ENCODE measurements at places on chromosomes 1 and 21. TPM values are rescaled to one million over a fixed set of nuclear protein-coding genes. Genes with fewer than 3 reads are reported as not detected.

GRCh38 chr1:212959266-212960220 is 9.2 kb downstream of the VASH2 start:
- DNase-seq, result no peak

GRCh38 chr1:43653339-43653738 is 3.4 kb downstream of the KDM4A start:
- DNase-seq, result no peak

DNA sequence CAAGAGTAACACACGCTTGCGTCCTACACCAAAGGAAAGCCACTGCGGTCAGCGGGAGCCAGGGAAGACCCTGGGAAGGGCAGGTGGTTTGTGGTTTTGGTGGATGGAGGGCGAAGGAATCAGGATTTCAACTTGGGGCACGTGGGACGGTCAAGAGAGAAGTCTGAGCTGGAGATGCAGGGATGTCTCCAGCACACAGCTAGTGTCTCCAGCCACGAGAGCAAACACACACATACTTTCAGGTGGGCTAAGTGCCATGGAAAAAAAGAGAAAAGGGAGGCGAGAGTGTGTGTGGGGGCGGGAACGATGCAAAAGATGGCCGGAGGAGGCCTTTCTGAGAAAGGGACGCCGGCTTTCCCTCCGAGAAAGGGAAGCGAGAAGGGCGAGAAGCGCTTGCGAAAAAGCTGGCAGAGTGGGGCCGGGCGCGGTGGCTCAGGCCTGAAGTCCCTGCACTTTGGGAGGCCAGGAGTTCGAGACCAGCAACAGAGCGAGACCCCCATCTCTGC is 1.4 kb upstream of the SRRM1 start:
- no peak for DNase-seq

GRCh38 chr21:18041012-18041411 is 203.6 kb upstream of the CHODL start:
- DNase-seq, result no peak

- no peak for DNase-seq
Observed at GRCh38 chr1:165173409-165173808, 183.1 kb downstream of the LMX1A start.

- no peak for DNase-seq
Observed at GRCh38 chr1:10905841-10906655, 106.4 kb upstream of the TARDBP start.

- DNase-seq, result no peak
Observed at GRCh38 chr1:15758343-15758931, at the start of gene FBLIM1. TSS of gene FBLIM1 (plus strand) at chr1:15758795. CDS start at chr1:15764984, 6,189 bp downstream.

Gene ALG14
- total RNA-seq, result 4.4 TPM
